Astrocyte of the spinal cord (primary cell): ENCODE measurements at places on chromosomes 2 and 18.

GRCh38 chr18:35477497-35477896 lies 20.3 kb downstream of the INO80C start:
- DNase-seq, result no peak

DNA sequence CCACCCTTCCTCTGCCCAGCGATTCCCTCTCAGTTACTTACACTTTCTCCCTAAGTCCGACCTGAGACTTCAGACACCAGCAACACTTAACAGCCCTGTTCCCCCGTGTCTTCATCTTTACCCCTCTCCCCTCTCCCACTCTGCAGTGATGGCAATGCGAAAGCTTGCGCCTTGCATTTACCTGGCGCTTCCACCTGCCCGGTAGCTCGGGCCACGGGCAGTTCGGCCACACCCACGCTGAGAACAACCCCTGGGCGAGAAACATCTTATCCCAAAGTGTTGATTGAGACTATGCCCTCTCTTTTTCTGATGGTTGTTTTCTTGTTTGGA lies 558 bp downstream of the DNAJC10 start:
- peak; percentile 8 for DNase-seq

DNA sequence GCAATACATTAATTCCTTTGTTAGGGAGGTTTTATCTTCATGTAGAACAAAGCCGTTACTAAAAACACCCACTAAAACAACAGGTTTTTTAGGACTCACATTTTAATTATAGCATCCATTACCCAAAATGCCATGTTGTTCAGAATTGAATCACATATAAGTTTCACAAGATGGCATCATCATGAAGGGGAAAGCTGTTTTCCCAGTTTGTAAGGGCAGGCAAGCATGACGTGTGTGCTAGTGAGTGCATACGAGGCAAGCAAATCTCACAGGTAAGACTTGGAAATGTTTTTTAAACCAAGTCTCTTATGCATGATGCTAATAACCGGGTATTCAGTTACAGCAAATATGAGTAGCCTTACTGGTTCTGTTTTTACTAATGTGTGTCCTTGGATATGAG lies 111.8 kb upstream of the NFATC1 start:
- DNase-seq, result no peak

- no peak for DNase-seq
Measured at GRCh38 chr2:71244302-71244660, 17.4 kb upstream of the PAIP2B start.

- no peak for DNase-seq
Measured at GRCh38 chr2:222193328-222193983, 105.3 kb downstream of the PAX3 start.

- peak; percentile 87 for DNase-seq
Measured at GRCh38 chr2:156908825-156909224, 348.7 kb upstream of the GALNT5 start.

- DNase-seq, result no peak
Measured at GRCh38 chr2:106358081-106358480, 110.1 kb downstream of the RGPD3 start.

DNA sequence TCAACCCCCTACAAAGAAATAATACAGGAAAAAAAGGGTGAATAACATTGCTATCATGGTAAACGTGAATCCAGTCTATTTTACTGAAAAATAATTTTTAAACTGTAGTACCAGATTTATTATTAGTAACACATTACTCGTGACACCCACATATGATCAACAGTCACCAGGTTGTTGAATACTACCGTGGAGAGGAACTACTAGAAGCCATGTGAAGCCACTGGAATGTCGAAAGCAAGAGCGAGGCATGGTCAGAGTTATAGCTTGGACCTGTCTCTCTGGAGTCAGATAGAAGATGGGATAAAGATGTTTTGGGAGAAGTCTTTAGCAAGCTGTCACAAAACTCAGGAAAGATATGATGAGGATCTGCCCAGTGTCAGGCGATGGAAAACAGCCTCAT lies 63.2 kb upstream of the EPB41L3 start:
- no peak for DNase-seq

GRCh38 chr2:31008561-31009114 lies 129.6 kb downstream of the GALNT14 start:
- no peak for DNase-seq

DNA sequence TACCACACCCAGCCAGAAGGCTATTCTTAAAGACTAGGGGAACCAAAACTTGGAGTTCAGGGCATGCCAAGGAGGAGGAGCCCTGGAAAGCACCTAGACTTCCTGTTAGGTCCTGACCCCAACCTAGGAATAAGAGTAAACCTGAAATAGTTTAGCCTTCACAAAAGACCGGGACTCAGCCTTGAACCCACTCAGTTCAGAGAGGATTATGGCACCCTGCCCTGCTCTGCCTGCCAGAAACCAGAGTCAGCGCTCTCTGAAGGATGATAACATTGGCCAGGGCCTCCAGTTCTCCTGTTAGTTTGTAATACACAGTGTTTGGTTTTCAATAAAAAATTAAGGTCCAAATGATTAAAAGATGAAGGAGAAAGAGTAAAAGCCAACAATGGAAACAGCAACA lies 96.4 kb downstream of the LDLRAD4 start:
- DNase-seq, result no peak

GRCh38 chr2:170869036-170869435 lies 52.3 kb downstream of the GAD1 start:
- no peak for DNase-seq

- DNase-seq, result no peak
Measured at GRCh38 chr2:181828122-181828705, 63.3 kb upstream of the ITPRID2 start.

GRCh38 chr2:209425471-209426071 lies 1.7 kb downstream of the MAP2 start:
- peak; percentile 66 for DNase-seq

DNA sequence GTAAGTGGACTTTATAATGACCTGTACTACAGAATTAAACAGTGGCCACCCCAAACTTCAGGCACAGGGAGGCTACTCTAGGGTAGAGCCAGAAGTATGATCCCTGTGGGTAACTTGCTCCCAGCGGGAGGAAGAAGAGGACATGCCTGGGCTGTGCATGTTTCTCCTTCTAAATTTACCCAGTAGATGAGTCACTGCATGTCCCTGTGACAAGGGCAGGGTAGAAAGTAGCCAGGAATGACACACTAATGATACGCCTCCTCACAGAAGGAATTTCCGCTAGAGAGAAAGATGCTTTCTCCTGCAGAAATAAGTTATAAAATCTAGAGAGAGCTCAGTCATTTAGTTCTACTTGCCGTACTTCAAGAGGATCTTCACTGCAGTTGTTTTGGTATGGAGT lies 7.5 kb downstream of the ACYP2 start:
- DNase-seq, result peak; percentile 69
